ENCODE measurements at places on chromosomes 5 and 9.

DNA sequence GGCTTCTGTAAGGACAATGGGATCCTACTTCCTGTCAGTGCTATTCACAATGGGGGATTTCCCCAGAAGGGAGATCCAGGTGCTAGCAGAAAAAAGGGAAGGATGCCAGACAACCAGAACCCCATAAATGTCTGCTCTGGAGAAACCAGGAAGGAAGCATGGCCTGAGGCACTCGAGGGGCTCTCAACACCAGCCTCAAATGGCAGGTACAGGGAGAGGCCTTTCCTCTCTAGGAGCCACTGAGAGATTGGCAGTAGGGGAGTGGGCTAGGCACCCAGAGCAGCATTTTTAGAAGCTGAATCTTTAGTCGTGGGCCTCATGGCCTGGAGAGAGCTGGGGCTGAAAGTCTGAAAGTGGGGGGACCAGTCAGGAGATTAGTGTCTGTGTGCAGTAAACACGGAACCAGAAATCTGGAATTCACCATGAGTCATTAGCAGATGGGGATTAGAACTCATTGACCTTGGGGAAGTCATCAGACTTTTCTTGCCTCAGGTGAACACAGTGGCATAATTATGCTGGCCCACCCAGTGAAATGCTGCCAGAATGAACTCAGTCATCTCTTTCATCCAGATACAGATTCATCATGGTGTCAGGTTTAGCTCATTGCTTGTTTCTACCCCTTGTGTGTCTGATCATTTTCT, 28.3 kb downstream of the ARHGEF28 start:
- peak; percentile 51 for DNase-seq

- DNase-seq = no peak
Observed at GRCh38 chr9:28234133-28234893, 661.0 kb upstream of the C9orf72 start.

DNA sequence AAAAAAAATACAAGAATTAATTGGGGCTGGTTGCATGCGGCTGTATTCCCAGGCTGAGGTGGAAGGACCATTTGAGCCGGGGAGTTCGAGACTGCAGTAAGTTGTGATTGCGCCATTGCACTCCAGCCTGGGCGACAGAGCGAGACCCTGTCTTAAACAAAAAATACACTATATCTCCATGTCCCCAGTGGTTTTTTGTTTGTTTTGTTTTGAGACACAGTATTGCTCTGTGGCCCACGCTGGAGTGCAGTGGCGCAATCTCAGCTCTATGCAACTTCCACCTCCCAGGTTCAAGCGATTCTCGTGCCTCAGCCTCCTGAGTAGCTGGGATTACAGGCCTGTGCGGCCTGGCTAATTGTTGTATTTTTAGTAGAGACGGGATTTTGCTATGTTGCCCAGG, 1.2 kb downstream of the COQ4 start:
- no peak for DNase-seq

DNA sequence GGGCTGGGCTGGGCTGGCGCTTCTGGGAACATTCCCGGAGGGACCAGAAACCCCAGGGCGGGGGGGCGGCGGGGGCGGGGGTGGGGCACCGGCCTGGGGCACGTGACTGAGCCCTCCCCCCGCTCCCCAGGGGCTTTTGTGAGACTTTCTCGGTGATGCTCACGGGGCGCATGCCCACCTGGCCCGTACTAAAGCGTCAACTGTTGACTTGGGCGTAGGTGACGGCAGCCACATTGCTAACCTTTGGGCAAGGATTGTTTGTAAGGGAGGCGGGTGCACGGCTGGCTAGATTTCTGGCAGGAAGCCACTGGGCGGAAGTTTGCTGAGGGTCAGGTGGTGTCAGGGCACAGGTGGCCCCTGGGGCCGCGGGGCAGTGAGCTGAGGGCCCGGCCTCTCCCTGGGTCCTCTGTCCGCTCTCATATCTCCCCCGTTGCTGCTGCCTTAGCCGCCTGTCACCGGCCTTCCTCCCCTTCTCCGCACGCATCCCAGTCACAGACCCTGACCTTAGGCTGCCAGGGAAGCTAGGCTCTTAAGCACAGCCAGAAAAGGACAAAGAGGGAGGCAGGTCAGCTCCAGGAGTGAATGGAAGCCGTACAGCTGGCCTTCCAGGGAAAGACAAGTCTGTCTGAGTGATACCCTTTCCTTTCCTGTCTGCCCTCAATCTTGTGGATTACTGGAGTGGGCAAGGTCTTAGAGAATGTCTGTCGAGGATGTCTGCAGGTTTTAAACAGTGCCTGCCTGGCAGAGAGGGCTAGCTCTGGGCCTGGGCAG, 812 bp downstream of the CACFD1 start:
- peak; percentile 22 for DNase-seq

DNA sequence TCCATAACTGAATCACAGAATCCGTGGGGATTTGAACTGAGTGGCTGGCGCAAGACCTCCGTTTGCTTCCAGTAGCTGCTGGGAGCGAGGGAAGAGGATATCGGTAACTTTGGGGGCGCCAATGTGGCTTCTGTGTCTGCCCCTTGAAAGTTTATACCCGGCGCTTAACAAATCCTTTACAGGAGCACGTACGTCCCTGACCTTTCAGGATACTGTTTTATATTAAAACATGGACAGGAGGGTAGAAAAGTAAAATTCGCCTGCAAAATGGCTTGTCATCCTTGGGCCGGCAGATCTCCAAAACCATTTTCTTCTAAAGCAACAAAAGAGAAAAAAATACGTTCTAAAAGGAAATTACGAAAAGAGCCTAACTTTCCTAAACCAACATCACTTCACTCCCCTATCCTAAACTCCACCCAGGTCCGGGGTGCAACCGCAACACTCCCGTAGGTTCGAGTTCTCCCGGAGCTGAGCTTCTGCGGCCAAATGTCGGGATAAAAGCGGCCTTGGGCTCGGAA, 656 bp upstream of the DMRT3 start:
- DNase-seq = no peak

DNA sequence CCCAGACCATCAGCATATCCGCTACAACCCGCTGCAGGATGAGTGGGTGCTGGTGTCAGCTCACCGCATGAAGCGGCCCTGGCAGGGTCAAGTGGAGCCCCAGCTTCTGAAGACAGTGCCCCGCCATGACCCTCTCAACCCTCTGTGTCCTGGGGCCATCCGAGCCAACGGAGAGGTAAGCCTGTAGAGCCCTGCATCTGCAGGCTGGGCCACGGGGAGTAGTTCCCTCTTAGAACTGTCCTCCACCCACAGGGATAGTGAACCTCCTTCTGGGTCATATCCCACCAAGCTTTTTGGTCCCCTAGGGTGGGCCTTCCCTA, 569 bp downstream of the GALT start:
- no peak for DNase-seq

DNA sequence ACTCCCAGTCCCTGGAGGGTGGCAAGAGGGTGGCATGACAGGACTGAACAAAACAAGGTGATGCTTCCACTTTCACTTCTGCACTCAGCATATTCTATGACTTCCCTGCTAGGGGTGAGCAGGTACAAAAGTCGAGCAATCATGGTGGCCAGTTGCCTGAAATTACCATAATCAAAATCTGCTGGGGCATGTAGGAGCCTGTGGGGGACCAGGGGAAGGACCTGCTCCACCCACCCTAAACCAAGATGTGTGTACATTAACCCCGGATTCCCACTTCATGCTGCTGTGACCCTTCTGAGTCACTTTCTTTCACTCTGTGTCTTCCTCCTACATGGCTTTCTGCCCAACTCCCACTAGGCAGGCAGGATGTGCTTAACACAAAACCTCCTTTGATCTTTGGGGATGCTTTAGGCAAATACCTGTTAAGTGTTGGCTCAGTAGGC, 73.3 kb upstream of the PHF24 start:
- no peak for DNase-seq

- DNase-seq = no peak
Observed at GRCh38 chr5:87329114-87329513, 61.4 kb downstream of the RASA1 start.

DNA sequence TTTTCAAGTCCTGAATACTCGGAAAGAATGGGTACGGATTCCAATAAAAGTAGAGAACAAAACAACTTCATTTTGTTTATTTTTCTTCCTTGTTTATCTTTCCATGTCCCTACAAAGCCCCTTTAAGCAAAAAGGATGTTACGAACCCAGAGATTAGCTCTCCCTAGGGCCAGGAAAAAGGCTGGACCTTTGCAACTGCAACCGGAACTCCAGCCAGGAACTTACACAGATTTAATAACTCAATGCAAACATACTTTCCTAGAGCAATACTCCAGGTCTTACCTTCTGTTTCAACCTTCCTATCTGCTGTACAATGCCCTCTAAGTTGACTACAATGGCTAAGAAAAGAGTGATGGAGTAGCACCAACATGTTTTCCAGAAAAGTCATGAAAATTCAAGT, 7.0 kb downstream of the DENND1A start:
- peak; percentile 37 for DNase-seq

DNA sequence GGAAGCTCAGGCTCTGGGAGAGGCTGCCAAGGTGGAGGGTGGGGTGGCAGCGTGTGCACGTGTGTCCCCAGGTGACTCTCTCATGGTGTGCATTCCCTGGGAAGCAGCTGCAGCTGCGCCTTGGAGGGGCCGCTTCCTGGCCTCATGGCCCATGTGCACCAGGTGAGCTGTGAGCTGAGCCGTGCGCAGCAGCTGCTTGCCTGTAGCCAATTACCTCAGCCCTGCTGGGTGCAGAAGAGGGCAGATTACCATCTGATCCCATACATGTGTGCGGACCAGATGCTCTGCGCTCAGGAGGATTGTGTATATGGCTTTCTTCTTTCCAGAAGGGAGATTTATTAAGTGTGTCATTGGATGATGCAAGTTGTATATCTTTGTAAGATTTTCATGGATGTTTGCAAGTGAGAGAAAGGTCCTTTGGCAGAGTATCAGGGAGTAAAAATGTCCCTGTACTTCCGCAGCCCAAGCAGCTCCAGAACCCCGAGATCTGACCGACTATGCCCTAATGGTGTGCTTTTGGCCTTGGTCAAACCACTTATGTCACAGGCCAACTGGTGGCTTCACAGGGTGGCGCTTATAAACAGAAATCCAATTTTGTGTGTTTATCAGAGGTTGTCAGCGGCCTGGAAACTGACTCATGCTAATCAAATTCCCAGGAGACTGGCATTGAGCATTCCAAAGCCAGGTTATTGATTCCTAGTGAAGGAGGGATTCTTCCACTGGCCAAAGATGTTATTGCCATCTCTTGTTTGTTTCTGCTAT, 229.3 kb downstream of the GOLPH3 start:
- no peak for DNase-seq

DNA sequence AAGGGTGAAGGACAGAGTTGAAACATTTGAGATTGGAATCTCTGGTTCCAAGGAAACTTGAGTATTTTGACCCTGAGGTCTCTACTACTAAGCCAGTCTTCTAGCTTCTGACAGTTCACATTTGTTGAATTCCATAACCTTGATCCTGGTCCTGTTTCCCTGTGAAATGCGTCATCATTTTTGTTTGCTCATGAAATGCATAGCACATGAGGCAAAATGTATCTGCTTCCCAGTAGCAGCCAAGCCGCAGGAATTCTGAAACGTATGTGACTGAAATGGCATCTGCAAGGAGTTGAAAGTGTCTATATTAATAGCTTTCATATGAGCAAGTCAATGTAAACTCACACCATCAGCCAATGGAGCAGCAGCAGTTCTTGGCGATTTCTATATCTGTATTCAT, 307.9 kb downstream of the CSNK1G3 start:
- DNase-seq = no peak

GRCh38 chr5:32462618-32463017, 18.1 kb upstream of the ZFR start:
- DNase-seq = peak; percentile 24

DNA sequence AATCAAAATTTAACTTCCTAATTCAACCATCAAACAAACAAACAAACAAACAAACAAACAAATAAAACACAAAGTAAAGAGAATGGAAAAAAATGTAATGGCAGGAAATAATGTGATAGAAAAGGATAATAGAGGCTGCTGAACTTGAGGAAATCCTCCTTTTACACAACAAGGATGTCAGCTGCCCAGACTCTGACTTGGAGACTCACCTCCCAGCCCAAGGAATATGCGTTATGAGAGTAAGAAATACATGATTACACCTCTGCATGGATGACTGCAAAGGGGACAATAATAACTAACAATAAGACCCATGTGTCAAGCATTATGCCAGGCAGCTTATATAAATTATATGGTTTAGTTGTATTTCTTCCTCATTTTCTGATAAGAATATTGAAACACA, 46.6 kb upstream of the JAK2 start:
- DNase-seq = no peak

DNA sequence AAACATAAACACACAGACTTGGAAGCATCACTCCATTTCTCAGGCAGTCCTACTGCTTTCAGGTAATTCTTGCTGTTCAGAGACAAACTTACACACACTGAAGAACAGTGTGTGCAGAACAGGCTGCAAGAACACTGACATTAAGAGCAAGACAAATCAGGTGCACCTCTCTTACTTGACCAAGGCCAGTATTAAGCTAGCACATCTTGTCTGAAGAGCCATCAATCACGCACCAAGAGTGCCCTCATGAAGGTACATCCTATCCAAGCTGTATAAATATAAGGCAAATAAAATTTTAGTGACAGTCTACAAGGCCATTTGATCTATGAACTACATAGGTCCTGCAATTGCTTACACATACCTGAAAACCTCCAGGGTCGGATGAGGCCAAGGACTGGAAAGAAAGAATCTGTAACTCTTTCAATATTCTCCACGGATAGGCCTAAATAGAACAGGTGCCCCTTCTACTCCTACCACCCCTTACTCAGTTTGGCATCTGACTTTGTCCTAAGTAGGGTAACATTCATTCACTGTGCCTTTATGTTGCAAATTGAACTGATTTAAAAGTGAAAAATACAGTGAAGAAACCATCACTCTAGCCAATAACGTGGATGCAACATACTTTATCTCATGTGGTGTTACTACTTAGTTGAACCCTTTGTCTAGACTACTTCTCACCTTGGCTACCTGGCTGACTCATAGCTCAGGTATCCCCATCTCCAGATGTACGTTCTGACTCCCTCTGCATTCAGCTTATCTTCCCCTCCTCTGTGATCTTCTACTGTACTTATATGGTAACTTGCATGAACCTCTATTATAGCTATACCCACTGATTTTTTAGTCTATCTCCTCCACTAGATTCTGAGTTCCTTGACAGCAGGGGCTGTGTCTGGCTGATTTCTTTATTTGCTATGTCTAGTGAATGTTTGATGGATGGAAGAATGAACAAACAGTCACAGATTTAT, 256.3 kb downstream of the KIAA0825 start:
- no peak for DNase-seq

DNA sequence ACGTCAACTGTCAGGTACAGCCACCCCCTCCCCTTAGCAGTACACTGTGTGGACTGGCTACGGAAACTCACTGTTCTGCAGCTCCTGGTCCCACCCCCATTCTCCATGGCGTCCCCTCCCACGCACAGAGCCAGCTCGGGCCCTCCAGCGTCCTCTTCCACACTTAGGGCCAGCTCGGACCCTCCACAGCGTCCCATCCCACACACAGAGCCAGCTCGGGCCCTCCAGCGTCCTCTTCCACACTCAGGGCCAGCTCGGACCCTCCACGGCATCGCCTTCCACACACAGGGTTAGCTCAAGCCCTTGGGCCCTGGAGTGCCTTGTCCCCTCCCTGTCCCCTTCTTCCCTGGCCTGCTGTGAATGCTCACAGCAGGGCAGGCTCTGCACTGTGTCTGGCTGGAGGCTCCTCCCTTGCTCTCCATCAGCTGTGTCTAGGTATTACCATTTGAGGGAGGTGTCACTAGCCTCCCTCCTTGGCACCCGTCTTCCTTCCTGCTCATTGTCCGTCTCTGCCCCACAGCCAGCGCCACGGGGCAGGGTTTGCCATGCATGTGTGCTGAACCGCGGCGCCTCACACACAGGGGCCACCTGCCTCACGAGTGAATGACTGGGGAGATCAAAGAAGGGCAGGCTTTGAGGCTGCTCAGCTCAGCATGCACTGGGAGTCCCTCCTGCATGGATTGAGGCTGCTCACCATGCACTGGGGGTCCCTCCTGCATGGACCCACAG, 78.5 kb upstream of the CACNA1B start:
- no peak for DNase-seq

GRCh38 chr9:73030370-73031030, 77.6 kb upstream of the ALDH1A1 start:
- DNase-seq = peak; percentile 7
